NCI-H1436 treated with DMSO at 0.1 percent for 48 hours (cell line): ENCODE measurements at places on chromosomes 7 and 10.

GRCh38 chr10:50794490-50794889, 54.8 kb downstream of the ASAH2B start:
- no peak for DNase-seq

GRCh38 chr10:97031459-97031858, 154.3 kb downstream of the SLIT1 start:
- DNase-seq, result no peak

GRCh38 chr7:23121165-23121564, 15.6 kb downstream of the KLHL7 start:
- DNase-seq, result no peak

DNA sequence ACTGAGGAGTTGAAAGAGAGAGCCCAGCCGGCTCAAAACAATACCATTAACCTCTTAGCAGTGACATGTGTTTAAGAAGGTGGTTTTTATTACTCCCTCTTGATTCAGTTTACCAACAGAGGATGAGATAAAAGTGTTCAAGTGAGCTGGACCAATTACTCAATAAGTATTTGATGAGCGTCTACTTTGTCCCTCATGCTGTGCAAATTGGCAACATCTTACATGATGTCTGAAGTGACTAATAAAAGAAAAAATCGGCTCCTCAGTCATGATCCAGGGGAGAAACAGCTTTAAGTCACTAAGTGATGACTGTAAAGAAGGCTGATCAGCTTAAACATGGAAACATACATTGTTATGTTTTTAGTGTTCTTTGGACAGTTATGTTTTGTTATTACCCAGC, 7.8 kb downstream of the WNT16 start:
- DNase-seq, result no peak

- no peak for DNase-seq
Measured at GRCh38 chr7:111026806-111027205, 64.1 kb upstream of the LRRN3 start.
